ENCODE measurements at places on chromosomes 12 and 14. TPM values are rescaled to one million over a fixed set of nuclear protein-coding genes. Genes with fewer than 3 reads are reported as not detected.
A peak's percentile ranks its signal among the peaks of the same experiment; 100 is the strongest.

GRCh38 chr14:65301862-65302539, 110.5 kb upstream of the FUT8 start:
- DNase-seq, result no peak
- no peak overlapping the region for H3K27ac ChIP-seq
- H3K36me3 ChIP-seq, result no peaks in the 10 kb centered on the region

The KLRG1 gene
- total RNA-seq, result 2.1 TPM

DNA sequence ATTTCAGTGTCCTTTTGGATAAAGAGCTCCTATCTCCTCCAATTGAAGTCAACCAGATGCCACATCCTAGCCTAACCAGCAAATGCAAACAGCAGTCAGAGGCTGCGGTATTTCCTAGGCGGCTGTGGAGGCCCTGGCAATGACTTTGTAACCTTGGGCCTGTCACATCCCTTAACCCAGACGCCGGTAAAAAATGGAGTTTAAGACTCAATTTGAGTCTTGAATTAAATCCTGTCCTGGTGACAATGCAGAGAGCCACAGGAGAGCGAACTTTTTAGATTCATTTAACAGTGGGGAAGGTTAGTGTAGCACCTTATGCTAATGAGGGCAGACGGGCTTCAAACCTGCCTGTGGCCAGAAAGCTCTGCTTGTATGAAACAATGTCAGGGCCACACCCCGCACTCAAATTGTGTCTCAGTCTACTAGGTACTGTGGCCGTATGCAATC, 1.3 kb downstream of the C12orf75 start:
- H3K27me3 ChIP-seq, result no peaks in the 10 kb centered on the region
- peak overlapping the region; percentile 71 for H3K4me3 ChIP-seq
- peaks cover 4% of the 10 kb centered on the region for H3K4me1 ChIP-seq
- H3K27ac ChIP-seq, result no peak overlapping the region

DNA sequence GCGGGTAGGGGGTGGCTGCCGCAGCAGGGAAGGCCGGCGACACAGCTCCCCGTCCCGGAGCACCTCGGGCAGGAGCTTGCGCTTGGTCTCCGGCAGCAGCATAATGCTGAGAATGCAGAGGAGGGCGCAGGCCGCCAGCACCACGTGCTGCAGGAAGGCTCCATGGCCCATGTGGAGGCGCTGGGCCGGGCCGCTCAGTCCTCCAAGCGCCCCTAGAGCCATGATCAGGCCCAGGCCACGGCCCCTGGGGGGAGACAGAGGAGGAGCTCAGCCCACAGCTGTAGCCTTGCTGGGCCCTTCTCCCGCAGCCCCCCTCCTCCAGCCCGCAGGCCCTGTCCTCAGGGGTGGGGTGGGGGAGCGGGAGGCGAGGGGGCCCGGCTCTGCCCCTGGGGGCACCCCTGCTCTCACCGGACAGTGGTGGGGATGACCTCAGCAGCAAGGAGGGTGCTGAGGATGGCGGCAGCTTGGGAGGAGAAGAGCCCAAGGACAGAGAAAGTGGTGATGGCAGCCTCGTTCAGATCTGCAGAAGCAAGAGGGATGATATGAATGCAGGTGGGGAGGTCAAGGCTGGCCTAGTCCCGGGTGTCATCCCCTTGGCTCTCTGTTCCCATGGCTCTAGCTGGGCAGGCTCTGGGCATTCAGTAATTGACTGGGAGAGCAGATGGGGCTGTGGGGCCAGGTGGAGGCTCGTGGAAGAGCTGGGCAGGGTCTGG, 5.8 kb downstream of the SLC22A17 start:
- H3K27ac ChIP-seq, result no peak overlapping the region
- no peaks in the 10 kb centered on the region for H3K27me3 ChIP-seq
- H3K36me3 ChIP-seq, result peaks cover 26% of the 10 kb centered on the region

- no peak overlapping the region for H3K4me3 ChIP-seq
- no peak overlapping the region for H3K27ac ChIP-seq
- H3K27me3 ChIP-seq, result no peaks in the 10 kb centered on the region
- DNase-seq, result no peak
Measured at GRCh38 chr12:53101266-53101665, 2.0 kb upstream of the SOAT2 start.

GRCh38 chr12:55955800-55956508, 9.9 kb downstream of the PMEL start:
- no peaks in the 10 kb centered on the region for H3K27me3 ChIP-seq
- no peak overlapping the region for H3K27ac ChIP-seq
- DNase-seq, result peak; percentile 58
- H3K4me3 ChIP-seq, result no peak overlapping the region

- no peaks in the 10 kb centered on the region for H3K36me3 ChIP-seq
- H3K4me1 ChIP-seq, result peaks cover 4% of the 10 kb centered on the region
- H3K27me3 ChIP-seq, result peaks cover 51% of the 10 kb centered on the region
- peak; percentile 83 for DNase-seq
- H3K27ac ChIP-seq, result no peak overlapping the region
- peak overlapping the region; percentile 85 for H3K4me3 ChIP-seq
Measured at GRCh38 chr14:60514741-60515491, 6.0 kb downstream of the SIX6 start.

The ERG28 gene
- total RNA-seq, result 29.4 TPM

The PLEKHA5 gene
- total RNA-seq, result 86.7 TPM

DNA sequence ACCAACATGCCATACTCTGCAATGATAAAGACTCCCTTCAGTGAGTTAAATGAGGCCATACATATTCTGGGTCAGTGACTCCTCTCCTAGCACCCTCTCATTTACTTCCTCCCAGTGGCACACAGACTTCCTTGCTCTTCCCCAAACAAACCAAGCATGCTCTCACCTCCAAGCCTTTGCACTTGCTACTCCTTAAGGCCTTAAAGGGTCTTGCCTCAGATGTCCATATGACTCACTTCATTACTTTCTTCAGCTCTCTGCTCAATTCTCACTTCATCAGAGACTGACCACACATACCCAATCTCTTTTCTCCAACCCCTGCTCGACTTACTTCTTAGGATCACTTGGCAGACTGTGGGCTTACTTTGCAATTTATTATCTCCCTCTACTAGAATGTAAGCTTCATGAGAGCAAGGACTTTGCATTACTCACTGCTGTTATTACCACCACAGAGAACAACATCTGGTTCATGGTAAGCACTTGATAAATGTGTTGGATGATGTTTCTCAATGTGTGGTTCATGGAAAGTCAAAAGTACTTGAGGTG, 22.8 kb downstream of the DDX24 start:
- peaks cover 5% of the 10 kb centered on the region for H3K4me1 ChIP-seq
- no peak overlapping the region for H3K27ac ChIP-seq
- H3K4me3 ChIP-seq, result no peak overlapping the region
- H3K27me3 ChIP-seq, result no peaks in the 10 kb centered on the region
- DNase-seq, result no peak
- H3K36me3 ChIP-seq, result peaks cover 54% of the 10 kb centered on the region

DNA sequence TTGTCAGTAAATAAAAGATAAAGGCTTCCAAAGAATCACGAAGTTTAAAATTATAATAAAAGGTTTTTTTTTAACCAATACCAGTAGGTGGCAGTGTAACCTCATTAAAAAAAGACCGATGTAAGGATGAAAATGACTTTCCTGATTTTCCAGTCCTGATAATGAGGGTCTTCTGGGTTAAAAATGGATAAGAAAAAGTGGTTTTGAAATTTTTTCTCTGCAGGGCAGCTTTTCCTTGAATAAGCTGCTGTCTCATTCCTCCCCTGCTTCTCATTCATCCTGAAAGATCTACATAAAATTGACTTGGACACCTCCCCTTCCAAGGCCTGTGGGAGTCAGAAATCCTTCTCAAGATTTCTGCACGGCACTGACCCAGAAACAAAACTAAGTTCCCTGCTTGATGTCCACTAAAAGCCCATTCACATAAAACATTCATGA, 58.9 kb upstream of the FBXO33 start:
- no peaks in the 10 kb centered on the region for H3K4me1 ChIP-seq
- no peak overlapping the region for H3K4me3 ChIP-seq
- H3K36me3 ChIP-seq, result peaks cover 16% of the 10 kb centered on the region
- DNase-seq, result no peak

The TM9SF1 gene
- total RNA-seq, result 31.8 TPM

DNA sequence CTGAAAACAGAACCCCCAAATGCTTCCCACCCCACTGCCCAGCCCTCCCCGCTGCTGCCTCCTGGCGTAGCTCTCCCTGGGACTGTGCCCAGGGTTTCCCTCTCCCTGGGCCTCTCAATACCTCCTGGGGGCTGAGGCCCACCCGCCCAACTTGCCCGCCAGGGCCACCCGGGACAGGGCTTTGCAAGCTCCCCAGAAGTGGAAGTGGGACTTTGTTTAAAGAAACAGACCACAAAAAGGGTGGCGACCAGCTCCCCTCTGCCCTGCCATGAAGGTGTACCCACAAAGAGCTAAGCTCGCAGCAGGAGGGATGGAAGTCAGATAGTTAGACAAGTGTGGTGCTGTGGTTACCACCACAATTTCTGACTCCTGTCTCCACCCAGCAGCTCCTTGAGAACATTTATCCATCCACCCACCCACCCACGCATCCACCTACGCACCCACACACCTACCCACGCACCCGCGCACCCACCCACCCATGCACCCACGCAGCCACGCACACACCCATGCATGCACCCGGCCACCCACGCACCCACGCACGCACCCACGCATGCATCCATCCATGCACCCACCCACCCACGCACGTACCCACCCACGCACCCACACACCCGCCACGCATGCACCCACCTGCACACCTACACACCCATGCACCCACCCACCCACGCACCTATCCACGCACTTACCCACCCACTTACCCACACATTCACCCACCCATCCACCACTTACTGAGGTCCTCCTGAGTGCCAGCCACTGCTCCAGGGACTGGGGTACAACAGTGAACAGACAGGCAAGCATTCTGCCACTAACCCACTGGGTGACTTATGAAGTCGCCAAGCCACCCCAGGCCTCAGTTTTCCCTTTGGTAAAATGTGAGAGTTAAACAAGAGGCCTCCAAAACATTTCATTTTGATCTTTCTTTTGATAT, 127.3 kb downstream of the SCARB1 start:
- H3K27ac ChIP-seq, result no peak overlapping the region
- DNase-seq, result no peak
- no peaks in the 10 kb centered on the region for H3K4me1 ChIP-seq
- H3K36me3 ChIP-seq, result no peaks in the 10 kb centered on the region

DNA sequence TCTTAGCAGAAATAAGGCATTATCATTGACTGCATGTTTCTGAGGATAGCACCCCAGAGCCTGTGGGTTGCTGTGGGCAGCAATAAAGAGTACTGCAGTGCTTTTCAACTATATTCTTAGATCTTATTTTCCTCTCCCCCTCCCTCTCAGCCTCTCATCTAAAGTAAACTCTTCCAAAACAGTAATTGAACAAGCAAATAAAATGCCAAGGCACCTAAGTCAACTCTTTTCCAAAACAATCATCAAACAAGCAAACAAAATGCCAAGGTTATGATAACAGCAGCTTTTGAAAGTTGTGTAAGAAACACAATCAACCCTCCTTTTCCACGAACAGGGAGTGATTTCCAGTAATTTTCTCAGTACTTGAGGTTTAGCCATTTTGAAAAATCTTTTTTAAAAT, 1542.6 kb downstream of the AACS start:
- no peaks in the 10 kb centered on the region for H3K4me1 ChIP-seq
- no peak for DNase-seq
- no peak overlapping the region for H3K4me3 ChIP-seq
- no peak overlapping the region for H3K27ac ChIP-seq
- no peaks in the 10 kb centered on the region for H3K27me3 ChIP-seq
- H3K36me3 ChIP-seq, result peaks cover 8% of the 10 kb centered on the region

The FGFR1OP2 gene
- 30.0 TPM for total RNA-seq

- H3K27me3 ChIP-seq, result no peaks in the 10 kb centered on the region
- no peak overlapping the region for H3K4me3 ChIP-seq
- no peak for DNase-seq
- no peak overlapping the region for H3K27ac ChIP-seq
- H3K4me1 ChIP-seq, result no peaks in the 10 kb centered on the region
- H3K36me3 ChIP-seq, result peaks cover 12% of the 10 kb centered on the region
Measured at GRCh38 chr12:113373969-113374368, 15.6 kb downstream of the PLBD2 start.

GRCh38 chr12:77299910-77300669, 234.7 kb upstream of the E2F7 start:
- no peaks in the 10 kb centered on the region for H3K27me3 ChIP-seq
- DNase-seq, result no peak
- H3K36me3 ChIP-seq, result peaks cover 5% of the 10 kb centered on the region

DNA sequence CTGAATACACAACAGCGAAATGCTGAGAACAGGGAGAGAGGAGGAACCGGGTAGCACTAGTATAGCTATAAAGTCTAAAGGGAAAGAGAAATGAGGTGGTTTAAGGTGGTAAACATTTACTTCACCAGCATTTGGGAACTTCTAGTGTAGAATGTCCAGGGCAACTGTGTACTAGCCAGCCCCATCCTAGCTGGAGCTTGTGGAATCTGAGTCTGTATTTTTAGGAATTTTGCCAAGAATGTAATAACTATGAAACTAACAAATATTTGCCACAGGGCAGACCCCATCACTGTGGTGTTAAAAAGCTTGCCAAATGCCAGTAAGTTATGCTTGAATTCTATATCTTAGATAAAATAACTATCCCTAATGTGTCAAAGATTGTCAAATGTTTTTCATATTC, 398.9 kb upstream of the MIS18BP1 start:
- no peaks in the 10 kb centered on the region for H3K4me1 ChIP-seq
- H3K4me3 ChIP-seq, result no peak overlapping the region
- H3K36me3 ChIP-seq, result no peaks in the 10 kb centered on the region
- H3K27me3 ChIP-seq, result no peaks in the 10 kb centered on the region
- DNase-seq, result no peak
- H3K27ac ChIP-seq, result no peak overlapping the region

- H3K27me3 ChIP-seq, result no peaks in the 10 kb centered on the region
- no peak overlapping the region for H3K27ac ChIP-seq
- no peak overlapping the region for H3K4me3 ChIP-seq
- peaks cover 3% of the 10 kb centered on the region for H3K4me1 ChIP-seq
- no peak for DNase-seq
Measured at GRCh38 chr12:124317400-124317799, 22.5 kb downstream of the RFLNA start.

The RAD51B gene
- 16.7 TPM for total RNA-seq

The LRIG3 gene
- 11.6 TPM for total RNA-seq

GRCh38 chr12:57694459-57695019, 607 bp downstream of the OS9 start:
- H3K27me3 ChIP-seq, result no peaks in the 10 kb centered on the region
- no peak for DNase-seq
- no peak overlapping the region for H3K4me3 ChIP-seq
- peaks cover 16% of the 10 kb centered on the region for H3K36me3 ChIP-seq
- no peaks in the 10 kb centered on the region for H3K4me1 ChIP-seq

GRCh38 chr12:72006766-72007165, 68.1 kb downstream of the TPH2 start:
- DNase-seq, result no peak
- H3K27ac ChIP-seq, result no peak overlapping the region
- no peak overlapping the region for H3K4me3 ChIP-seq
- no peaks in the 10 kb centered on the region for H3K27me3 ChIP-seq

DNA sequence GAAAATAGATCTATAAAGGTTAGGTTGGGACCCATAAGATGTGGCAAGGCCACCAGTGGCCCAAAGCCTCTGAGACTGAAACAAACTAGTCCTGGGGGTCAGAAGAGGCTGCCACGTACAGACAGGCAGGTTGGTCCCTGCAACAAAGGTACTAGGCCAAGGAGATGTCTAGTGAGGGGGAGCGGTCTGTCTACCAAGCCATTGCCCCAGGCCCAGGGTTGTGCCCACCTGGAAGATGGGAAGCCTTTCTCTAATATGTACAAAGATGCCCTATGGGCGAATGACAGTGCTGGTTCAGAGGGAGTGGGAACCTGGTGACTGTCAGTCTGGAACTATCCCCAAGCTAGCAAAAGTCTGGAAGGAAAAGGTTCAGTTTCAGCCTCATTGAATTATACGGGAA, 233.2 kb downstream of the RBM19 start:
- no peaks in the 10 kb centered on the region for H3K27me3 ChIP-seq
- H3K36me3 ChIP-seq, result no peaks in the 10 kb centered on the region
- no peak overlapping the region for H3K27ac ChIP-seq
- no peak for DNase-seq
- no peaks in the 10 kb centered on the region for H3K4me1 ChIP-seq
- H3K4me3 ChIP-seq, result no peak overlapping the region
